Pulmonary artery endothelial cell (primary cell): ENCODE measurements at places on chromosomes 2 and 18. TPM values are rescaled to one million over a fixed set of nuclear protein-coding genes. Genes with fewer than 3 reads are reported as not detected.

- DNase-seq: no peak
Observed at GRCh38 chr2:98382086-98382485, 35.8 kb downstream of the CNGA3 start.

GRCh38 chr2:168730344-168730743 lies 72.1 kb upstream of the NOSTRIN start:
- no peak for DNase-seq

- DNase-seq: no peak
Observed at GRCh38 chr2:25340181-25340921, 1.4 kb downstream of the DNMT3A start.

GRCh38 chr18:78799382-78800089 lies 180.1 kb upstream of the SALL3 start:
- DNase-seq: no peak

DNA sequence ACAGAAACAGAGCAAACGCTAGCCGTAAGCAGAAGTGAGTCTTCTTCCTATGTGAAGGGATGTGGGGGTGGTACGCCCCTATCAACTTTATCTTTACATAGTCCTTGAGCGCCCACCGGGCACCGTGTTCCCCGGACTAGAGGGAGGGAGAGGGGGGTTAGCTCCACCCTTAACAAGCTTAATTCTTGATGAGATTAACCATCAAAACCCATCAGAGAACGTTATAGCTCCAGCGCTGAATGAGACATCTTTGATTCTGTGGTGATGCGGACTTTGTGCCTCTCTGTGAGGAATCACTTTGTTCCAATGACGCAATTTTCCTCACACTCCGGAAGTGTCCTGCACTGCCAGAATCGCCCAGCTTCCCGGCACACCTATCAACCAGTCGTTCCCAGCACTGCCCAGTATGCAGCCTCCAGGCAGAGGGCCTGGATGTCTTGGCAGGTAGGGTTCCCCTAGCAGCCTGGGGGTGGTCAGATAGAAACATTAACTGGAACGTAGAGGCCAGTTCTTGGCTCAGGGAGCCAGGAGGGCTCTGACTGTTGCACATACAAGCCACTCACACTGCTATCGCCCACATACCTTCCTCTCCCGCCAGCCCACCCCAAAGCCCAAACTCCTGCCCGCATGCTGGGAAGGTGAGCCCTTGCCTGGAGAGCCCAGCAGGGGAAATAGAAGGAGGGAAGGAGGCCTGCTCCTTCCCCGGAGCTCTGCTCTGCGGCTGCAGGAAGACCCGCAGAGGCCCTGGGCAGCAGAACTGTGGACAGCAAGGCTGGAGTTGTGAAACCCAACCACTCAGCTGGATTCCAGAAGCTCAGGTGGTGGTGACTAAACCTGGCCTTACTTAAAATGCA lies 1.9 kb upstream of the ODC1 start:
- DNase-seq: no peak

Gene CYP26B1
- 0.13 and 0.78 TPM in 2 replicates for total RNA-seq

Gene SNTG2
- total RNA-seq: not detected in 2 replicates
